NCI-H748 treated with DMSO at 0.1 percent for 48 hours (cell line): ENCODE measurements at places on chromosomes 16 and 17.

DNA sequence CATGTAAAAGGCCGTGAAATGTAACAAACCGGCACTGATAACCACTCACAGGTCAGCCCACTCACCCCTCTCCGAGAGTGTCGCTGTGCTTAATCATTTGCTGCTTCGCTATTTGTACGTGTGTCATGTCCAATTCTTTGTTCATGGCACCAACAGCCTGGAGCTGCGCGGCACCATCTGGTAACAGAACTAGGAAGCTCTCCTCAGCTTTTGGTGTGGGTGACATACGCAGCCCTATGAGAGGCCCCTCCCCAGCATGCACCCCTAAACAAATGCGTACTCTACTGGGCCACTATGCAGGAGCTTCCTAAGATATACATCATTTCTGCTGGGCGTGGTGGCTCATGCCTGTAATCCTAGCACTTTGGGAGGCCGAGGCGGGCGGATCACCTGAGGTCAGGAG is 2.3 kb upstream of the PECAM1 start:
- DNase-seq: no peak

DNA sequence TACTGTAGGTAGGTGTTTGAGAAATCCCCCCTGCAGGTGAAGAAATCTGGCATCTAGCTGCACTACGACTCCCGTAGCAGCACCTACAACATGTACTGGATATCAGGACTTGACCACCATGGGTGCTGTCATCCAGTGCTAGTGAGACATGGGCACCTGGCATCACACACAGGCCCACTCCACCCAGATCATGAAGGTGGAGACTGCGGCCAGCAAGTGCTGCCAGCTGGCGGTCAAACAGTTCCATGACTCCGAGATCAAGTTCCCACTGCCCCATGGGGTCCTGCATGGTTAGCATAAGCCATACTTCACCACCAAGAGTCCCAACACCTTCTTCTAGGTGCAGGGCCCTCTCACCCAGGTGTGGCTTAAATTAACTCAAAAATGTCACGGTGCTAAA is 213.0 kb upstream of the C17orf78 start:
- DNase-seq: no peak

GRCh38 chr17:75937652-75938051 is 3.2 kb downstream of the FBF1 start:
- no peak for DNase-seq

- no peak for DNase-seq
These were observed 136.7 kb downstream of the SNX11 start for GRCh38 chr17:48244121-48244711.

DNA sequence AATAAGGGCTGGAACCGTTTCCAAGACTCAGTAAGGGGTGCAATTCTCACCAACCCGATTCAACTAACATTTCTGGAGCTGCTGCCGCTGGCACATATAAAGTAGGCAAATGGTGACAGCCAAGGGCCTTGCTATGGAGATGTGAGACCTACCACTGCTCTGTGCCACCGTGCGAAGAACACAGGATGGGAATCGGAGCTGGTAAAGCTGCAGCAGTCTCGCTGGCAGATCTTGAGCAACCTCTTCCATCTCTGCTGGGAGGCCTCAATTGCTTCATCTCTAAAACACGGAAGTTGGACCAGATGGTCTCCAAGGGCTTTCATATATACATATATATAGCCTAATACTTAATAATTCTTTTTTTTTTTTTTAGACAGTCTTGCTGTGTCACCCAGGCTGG is 128.9 kb upstream of the RCVRN start:
- no peak for DNase-seq

- DNase-seq: no peak
These were observed 482.8 kb downstream of the CDH13 start for GRCh38 chr16:83109490-83110125.

- no peak for DNase-seq
These were observed 221.2 kb upstream of the N4BP1 start for GRCh38 chr16:48831076-48831722.

DNA sequence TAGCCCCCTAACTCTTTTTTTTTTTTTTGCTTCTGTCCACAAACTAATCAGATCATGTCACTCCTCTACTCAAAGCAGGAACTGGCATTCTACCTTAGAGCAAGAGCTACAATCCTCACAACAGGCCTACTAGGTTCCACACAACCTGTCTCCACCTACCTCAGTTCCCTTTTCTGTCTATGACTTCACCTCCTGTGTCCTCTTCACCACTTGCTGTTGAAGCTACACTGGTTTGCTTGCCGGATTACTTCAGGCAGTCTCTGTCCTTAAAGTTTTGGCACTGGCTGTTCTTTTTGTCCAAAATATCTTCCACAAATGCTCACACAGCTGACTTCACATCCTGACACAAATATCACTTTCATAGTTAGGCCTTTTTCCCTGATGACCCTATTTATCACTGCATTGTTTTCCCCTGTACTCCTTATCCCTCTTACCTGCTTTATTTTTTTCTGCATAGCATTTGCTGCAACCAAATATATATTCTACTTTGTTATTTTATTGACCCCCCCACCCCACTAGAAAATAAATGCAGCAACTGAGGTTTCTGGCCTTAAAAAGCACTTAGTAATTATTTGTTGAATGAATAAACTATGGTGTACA is 72.0 kb downstream of the KANSL1 start:
- no peak for DNase-seq

- no peak for DNase-seq
These were observed 452.1 kb upstream of the HSBP1 start for GRCh38 chr16:83355570-83356218.

GRCh38 chr16:24838554-24839266 is 7.1 kb upstream of the SLC5A11 start:
- DNase-seq: no peak

DNA sequence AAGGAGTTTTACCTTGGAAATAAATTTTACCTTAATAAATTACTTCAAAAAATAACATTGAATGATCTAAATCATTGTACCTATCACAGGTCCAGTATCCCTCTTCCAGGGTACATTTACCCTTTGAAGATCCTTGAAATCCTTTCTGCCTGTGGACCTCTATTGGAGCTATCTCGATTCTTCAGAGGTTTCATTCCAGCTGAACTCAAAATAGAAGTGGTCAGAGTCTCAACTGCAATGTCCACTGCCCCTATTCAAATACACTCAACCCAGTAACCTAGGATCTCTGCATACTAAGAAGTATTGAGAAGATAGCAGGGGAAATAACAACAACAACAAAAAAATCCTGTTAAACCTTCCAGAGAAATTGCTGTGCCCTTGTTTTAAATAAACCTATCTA is 9.3 kb downstream of the ABCA5 start:
- no peak for DNase-seq

GRCh38 chr17:6325741-6326140 is 109.2 kb downstream of the AIPL1 start:
- no peak for DNase-seq

DNA sequence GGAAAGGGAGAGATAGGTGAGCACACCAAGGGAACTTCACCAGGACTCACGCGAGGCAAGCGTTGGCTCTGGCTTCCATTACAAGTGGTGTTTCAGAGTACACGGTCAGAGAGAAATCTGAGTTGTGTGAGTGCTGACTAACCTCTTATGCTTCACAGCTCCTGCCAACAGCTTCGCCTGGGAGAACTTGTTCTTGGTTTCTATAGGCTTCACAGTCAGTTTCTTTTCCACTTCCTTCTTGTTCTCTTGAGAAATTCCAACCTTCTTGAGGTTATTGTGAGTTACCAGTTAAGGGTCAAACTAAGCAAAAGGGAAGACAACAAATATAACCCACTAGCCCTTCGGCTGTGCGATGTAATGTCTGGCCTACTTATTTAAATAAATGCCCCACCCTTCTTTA is 18.9 kb downstream of the PSME3IP1 start:
- no peak for DNase-seq

DNA sequence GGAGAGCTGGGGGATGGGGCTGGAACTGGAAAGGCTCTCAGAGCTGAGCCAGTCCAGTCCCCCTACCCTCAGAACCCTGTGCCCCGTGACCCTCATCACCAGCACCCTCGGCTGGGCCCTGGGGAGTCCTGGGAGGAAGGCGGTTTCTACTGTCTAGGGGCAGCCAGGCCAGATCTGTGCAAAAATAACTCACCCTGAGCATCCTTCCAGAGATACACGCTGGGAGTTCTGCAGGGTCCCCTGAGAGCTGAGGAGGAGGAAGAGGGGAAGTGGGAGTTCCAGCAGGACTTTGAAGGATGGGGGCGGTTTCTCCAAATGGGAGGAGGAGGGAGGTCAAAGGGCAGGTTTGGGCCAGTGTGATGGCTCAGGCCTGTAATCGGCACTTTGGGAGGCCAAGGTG is 5.0 kb upstream of the SLC4A1 start:
- no peak for DNase-seq

DNA sequence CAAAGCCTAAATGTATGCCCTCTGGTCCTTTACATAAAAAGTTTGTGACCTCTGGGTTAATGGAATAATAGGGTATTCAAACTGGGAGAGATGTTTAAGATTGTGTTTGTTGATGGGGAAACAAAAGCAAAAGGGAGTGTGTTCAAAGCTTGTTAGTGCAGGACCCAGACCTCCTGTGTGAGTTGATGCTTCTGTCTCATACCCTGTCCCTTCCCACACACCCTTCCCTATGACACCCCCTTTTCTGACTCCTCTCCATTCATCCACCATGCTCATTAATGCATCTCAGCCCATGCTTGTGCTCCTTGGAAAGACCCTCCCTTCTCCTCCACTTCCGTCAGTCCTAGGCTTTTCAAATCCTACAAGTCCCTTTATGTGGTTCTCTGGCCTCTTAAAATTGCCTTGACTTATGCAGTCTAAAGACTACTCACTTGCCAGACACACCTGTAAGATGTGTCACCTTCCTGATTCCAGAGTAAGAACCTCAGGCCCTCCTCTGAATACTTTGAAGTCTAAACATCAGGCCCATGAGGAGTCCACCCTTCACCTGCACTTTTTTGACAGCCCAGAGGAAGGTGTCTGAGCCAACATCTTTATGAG is 128.0 kb upstream of the CACNG5 start:
- DNase-seq: no peak

DNA sequence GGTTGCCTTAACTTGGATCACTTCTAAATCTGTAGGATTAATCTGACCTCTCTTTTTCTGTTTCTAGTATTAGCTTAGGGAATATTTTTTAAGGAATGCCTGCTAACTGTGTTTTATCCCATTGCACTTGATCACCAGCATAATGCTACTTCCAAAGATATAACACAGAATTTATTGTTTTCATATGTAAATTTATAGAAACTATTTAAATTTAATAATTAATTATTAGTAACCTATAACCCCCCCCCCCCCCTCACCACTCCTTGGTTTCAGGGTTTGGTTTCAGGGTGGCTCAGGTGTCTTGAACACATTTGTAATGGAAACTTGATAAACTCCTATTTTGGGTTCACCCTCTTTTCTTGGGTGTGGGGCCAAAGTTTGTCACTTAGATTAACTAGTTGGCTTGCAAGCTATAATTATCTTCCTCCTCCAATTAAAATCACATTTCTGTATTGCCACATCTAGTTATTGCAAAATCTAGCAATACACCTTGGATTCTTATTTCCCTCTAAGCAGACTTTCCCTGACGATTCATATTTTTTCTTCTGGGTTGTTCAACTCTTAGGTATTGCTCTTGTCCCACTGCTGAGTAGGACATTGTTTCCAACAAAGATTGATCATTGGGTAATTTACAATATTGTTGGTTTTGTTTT is 18.3 kb downstream of the KRT12 start:
- DNase-seq: no peak

DNA sequence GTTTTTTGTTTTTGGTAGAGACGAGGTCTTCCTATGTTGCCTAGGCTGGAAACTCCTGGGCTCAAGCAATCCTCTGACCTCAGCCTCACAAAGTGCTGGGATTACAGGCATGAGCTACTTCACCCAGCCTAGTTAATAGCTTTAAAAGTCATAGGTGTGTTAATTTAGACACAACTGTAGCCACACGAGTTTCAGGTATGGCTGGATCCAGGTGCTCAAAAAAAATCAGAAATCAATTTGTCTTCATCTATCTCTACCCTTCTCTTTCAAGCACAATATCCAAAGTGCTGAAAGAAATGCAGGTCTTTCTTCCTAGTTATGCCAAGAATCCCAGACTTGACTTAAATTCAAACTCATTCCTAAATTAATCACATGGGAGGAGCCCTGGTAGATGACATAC is 23.9 kb upstream of the C16orf87 start:
- no peak for DNase-seq

DNA sequence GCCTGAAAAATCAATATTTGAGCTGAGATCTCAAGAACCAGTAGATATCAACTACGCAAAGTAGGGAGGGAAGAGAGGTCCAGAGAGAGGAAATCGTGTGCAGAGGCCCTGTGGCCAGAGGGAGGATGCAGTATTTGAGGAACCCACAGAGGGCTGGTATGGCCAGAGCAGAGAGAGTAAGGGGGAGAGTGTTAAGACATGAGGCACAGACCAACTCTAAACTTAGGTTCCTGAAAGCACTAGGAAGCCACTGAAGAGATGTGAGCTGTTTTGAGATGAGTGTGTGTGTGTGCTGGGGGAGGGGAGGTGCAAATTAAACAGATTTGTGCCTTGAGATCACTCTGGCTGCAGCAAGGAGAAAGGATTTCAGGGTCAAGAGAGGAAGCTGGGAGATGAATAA is 10.9 kb downstream of the SLC13A2 start:
- DNase-seq: no peak

DNA sequence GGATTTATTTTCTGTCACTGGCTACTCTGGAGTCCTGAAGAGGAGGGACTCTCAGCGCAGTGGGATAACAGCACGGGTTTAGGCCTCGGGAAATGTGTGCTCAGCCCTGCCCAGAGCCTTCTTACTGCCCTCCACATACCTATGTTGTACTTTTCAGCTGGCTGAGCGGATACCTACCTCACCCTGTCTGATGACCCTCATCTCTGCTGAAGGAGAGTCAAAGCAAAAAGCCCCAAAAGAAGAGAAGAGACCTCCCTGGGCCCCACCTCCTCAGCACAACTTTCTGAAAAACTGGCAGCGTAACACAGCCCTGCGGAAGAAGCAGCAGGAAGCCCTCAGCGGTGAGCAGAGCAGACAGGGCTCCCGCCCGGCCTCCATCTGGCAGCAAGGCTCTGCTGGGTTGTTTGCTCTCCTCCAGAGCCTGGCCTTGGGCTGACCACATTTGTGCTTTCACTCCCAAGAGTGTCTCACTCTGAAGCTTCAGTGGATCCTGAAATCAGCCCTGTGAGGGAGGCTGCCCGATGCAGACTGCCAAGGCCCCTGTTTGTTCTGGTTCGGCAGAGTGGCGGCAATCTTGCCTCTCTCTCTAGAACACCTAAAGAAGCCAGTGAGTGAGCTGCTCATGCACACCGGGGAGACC is 10.3 kb downstream of the MYCBPAP start:
- DNase-seq: no peak

DNA sequence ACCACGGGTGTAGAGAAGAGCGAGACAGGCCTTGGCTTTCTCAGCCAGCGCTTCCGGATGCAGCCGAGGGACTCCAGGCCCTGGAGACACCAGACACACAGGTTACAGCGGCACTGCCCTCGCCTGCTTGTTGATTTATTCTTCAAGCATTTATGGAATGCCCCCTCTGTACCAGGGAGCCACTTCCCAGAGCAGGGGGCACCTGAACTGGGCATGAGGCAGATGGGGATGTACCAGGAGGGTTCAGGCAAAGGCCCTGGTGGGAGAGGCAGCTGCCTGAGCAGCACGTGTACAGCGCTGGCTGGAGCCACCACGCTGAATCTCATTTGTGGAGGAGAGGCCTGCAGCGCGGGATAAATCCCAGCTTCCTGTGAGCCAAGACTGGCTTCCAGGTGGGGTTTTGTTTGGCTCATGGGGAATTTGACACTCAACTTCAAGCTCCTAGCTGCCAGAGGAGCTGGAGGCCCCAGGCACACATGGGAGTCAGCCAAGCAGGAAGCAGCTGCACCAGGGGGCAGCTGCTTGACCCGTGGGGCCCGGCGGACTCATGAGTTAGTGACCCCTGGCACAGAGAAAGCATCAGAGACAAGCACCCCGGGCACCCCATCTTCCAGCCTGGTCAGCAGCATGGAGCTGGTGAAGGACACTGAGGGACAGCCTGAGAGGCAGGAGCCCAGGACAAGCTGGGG is 59.7 kb downstream of the IL21R start:
- DNase-seq: no peak
